Activated naive CD4-positive, alpha-beta T cell treated with anti-CD3 and anti-CD28 coated beads for 36 hours (primary cell): ENCODE measurements at places on chromosomes 2 and 18.
A peak's percentile ranks its signal among the peaks of the same experiment; 100 is the strongest.

DNA sequence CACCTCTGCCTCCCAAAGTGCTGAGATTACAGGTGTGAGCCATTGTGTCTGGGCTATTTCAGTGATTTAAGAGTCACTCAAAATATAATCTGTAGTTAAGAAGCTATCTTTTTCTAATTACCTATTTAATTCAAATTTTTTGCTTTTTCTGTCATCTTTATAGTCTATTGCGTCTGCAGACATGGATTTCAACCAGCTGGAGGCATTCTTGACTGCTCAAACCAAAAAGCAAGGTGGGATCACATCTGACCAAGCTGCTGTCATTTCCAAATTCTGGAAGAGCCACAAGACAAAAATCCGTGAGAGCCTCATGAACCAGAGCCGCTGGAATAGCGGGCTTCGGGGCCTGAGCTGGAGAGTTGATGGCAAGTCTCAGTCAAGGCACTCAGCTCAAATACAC is 95.1 kb downstream of the COMMD1 start:
- DNase-seq = no peak

DNA sequence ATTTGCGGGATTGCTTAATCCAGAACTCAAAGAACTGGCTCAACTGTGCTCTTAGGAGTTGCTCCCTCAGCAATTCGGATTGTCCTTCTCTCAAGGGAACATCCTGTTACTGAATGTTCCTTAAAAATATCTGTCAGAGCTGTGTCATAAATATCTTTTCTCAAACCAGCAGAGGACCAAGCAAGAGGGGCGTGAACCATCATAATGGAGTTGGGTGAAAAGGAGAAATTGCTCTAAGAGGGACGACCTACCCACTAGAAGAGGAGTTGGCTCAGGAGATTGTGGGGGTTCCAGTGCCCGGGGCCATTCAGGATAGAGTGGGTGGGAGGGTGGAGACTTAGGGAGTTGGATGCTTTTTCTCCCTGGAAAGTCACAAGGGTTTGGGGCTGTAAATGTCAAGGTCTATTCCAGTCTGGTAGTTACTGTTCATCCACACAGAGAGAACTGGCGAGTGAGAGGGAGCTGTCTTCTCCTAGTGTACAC is 59.5 kb downstream of the MERTK start:
- no peak for DNase-seq

GRCh38 chr2:156006721-156007618 is 325.6 kb downstream of the NR4A2 start:
- DNase-seq = no peak

DNA sequence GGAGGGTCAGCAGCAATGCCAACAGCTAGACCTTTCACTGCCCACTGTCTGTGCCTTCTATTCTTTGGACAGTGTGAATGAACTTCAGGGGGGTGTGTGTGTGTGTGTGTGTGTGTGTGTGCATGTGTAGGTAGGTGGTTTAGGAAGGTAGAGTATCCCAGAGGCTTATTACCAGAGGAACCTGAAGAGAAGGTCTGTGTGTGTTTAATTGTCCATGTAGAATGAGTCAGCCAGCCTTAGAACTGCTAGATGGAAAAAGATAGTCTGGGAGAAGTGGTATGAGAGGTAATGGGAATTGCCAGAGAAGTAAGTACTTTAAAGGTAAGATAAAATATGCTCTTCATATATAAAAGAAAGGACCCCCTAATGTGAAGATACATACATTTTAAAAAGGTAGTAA is 522.2 kb downstream of the PIK3C3 start:
- DNase-seq = no peak

DNA sequence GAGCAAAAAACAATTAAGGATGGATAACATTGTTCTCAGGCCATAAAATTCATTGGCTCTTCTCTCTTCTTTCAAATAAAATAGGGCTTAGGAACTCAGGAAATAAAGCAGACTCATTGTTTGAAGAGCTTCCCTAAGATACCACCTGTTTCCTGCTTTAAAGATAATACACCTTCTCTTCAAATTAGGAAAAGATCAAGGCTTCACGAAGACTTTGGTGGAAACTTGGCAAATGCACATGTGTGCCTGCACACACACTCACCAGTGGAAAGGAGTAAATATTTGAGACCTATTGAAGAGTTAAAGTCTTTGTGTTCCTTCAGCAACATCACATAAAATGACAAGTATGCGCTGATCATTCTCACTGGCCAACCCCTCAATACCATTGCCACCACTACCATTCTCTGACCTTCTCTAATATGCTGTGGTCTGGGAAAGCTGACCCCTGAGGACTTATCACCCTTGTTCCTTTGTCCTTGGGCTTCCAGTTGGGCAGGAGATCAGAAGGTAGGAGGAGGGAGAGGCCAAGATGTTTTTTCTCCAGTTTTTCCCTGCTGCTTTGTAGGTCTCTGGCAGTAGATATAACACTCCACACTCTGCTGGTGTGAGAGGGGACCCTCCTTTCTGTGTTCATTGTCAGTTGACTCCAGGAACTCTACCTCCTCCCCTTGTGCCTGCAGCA is 53.5 kb upstream of the SPOPL start:
- no peak for DNase-seq

DNA sequence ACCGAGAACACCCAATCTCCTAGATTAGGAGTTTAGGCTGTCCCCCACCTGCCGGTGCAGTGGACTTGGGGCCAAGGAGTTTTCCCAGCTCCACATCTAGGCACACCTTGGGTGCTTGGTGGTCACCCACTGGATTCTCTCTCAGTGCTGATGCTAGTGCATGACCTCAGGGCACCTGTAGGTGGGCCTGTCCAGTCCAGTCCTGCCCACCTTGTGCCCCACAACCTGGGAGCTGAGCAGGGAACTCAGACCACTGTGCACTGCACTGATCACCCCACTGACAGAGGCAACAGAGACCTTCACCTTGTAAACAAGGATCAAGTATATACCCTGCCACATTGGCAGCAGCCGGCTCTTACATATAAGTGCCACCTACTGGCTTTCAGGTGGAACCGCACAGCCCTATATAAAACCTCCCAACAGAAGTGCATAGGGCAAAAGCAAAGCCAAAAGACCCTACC is 12.7 kb upstream of the CDH19 start:
- DNase-seq = no peak

DNA sequence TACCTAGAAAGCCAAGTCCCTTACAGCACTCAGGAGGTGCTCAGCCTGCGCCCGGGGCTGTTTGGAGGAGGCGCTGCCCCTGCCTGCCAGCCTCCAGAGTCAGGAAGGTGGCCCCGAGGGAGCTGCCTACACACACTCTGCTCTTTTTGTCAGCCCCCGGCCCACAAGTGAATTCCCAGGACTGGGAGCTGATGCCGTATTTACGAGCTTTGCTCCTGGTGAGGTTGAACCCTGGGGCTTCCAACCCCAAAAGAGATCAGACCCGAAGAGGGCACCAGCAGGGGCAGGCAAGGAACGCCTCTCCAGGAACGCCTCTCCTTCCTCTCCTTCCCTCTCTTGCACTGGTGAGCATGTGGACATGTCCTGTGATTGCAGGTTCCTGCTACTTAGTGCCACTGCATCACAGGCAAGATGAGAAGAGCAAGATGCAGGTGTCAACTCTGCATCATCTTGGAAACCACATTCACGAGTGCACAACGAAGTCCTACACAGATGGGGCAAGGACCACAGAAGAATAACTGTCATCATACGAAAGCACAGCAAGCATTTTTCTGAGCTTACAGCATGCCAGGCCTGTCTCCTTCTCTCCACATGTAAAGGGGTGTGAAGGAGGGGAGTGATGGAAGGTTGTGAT is 126.7 kb downstream of the NDUFA10 start:
- DNase-seq = no peak

- DNase-seq = peak; percentile 92
These were observed 25.3 kb upstream of the NOTO start for GRCh38 chr2:73176881-73177644.

GRCh38 chr18:13110559-13110958 is 108.0 kb upstream of the LDLRAD4 start:
- DNase-seq = no peak

- no peak for DNase-seq
These were observed 197.5 kb downstream of the PDE1A start for GRCh38 chr2:182229297-182229696.

DNA sequence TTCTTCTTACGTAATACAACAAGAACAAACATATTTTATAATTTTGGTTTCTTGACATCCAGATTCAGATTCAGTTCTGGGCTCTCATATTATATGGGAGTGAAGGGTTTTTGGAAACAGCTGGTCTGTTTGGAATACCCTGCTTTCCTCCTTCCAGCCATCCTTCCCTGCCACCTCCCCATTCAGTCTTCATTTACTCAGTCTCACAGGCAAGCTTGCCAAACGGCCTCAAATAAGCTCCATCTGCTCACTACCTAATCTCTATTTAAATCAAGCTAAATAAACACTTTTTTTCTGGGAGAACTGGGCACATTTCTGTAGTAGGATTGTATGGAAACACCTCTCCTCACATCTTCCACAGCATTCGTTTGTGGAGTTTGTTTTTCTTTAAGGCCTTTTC is 147.5 kb downstream of the RND3 start:
- no peak for DNase-seq

DNA sequence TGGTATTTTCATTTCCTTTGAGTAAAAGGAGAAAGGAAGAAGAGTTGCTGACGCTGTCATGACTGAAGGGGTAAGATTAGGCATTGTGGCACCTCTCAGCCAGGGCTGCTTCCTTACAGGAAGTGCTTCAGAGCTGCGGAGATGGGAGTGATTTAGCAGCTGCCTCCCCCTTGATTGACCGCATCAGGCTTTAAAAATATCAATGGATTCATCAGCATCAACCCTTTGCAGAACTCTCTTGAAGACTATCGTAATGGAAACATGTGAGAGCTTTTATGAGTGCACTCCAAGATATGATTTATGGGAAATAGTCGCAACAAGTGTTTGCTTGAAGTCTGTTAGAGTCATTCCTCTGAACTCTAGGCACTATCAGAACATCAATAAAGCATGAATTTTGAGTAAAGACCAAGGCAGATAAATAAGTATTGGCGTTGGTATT is 141.1 kb downstream of the CSRNP3 start:
- DNase-seq = no peak

DNA sequence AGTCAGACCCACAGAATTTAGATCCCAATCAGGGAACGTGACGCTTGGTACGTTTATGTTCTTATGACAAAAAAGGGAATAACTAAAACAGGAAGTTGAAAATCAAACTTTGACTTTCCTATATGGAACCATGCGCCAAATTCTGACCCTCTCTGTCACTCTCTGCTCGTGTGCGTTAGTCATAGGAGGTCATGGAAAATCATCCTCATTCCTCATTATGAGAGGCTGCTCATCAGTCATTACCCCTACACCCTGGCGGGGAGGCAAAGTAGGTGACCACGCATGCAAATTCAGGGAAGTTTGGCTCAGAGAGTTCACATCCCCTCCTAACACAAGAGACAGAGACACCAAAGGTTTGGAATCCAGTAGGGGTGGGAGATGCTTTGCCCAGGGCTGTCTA is 15.5 kb downstream of the IL1F10 start:
- no peak for DNase-seq

- no peak for DNase-seq
These were observed 72.3 kb downstream of the OTX1 start for GRCh38 chr2:63122921-63123320.
